Activated CD4-positive, alpha-beta T cell treated with anti-CD3 and anti-CD28 coated beads, Interleukin-2, amount 50 U/mL, for 48 hours (primary cell): ENCODE measurements at places on chromosomes 4 and X.

- no peak for DNase-seq
Measured at GRCh38 chr4:87262886-87263285, 42.5 kb upstream of the KLHL8 start.

DNA sequence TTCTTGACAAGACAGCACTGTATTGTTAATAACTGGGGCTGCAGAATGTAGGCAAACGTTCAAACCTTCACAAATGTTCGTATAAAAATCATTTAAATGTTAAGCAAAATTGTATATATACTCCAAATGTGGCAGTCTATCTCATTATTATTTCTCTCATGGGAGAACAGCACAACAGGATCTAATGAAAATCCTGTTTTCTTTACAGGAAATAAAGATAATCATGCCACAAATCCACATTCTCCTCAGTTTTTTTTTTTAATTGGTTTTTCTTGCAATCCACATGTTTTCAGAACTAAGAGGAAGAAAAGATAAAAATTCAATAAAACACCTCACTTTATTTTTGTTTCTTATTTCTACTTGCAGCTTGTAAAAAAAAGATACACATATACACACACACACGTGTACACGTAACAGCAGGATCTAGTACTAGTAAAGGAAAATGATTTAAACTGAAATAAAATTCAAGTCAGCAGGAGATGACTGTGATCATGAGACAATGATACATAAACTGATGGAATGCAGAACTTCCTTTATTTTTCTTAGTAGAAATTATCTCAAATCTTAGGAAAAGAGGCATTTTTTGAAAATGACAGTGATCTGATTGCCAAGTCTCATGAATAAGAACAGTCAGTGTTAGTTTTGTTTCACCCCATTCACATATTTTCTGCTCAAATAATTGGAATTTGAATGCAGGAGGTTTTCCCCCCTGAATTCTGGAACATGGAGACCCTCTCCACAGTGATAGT is 11.3 kb downstream of the APBB2 start:
- DNase-seq: no peak

DNA sequence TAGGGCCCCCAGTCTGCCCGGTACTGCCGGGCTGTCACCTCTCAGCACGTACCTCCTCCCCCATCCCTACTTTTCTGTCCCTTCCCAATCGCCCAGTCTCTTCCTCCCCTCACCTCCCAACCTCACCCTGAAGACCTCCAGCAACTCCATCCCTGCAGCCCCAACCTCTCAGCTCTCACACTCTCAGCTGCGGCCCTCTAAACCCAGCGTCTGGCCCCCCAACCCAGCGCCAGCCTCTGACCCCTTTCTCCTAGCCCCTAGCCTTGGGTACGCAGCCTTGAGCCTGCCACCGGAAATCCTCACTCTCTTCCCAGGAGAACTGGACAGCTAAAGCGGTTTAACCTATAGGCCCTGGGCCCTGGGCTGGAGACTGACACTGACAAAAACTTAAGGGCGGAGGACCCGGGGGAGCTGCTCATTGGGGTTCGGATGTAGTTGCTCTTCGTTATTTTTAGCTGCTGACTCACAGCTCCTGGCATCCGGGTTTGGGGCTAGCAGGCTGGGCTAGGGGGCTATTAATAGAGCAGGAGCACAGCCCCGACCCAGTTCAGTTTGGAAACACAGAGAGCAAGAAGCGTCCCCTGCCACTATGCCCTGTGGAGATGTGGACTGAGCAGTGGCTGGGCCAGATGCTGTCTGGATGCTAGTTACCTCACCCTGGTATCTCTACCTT is 9.6 kb upstream of the DLG3 start:
- no peak for DNase-seq

DNA sequence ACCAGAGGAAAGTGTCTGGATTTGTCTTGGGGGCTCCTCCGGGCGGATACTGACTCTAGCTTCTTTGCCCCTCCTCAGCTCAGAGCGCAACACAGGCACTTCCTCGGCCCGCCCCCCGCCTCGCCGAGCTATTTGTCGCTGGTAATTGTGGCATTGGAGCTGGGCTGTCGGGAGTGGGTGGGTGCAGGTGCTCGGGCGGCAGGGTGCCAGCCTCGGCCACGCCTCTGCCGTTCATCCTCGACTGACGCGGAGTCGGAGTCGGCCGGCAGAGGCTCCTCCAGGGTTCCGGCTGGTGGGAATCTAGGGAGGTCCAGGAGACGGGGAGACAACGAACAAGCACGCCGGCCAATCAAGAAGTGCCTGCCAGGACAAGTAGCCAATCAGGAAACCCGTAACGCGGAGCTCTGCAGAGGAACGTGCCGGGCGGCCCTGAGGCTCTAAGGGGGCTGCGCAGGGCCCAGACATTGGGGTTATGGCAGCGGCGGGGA is 3.9 kb upstream of the SYN1 start:
- DNase-seq: peak; percentile 34

DNA sequence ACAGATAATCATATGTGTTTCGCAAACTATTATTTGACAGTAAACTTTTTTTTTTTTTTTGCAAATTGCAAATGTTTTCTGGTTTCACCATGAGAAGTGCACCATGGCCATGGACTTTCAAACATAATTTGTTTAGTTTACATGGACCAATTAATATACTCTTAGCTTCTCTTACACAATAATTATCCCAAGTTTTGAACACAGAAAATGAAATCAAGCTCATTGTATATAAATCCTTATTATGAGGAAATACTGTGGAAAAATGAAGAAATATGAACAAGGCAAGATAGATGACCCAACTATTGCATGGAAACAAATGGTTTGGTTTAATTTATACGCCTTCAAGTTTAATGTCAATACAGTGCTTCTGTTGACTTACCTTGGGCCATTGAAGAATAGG is 3.9 kb downstream of the FGF5 start:
- DNase-seq: no peak

GRCh38 chr4:151431728-151432127 is 22.8 kb downstream of the FHIP1A start:
- DNase-seq: no peak

GRCh38 chr4:95693594-95693993 is 144.8 kb upstream of the UNC5C start:
- DNase-seq: no peak

DNA sequence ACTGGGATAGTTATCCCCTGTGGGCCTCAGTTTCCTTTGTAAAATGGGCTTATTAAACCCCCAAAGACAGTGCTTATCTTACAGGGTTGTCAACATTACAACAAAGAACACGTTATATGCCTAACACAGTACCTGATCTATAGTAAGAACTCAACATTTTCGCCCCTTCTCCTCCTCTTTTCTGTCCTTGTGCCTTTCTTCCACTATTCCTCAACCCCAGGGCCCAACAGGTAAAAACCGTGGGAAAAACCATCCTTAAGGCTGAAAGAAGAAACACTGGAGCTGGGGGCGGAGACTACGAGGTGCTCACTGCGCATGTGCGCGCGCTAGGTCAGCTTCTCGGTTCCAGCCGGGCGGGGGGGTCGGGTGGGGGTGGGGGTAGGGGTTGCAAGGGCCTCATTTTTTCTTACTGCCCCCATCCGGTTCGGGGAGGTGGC is 426 bp upstream of the XIAP start:
- no peak for DNase-seq
